ENCODE measurements at places on chromosomes 7 and 10.

DNA sequence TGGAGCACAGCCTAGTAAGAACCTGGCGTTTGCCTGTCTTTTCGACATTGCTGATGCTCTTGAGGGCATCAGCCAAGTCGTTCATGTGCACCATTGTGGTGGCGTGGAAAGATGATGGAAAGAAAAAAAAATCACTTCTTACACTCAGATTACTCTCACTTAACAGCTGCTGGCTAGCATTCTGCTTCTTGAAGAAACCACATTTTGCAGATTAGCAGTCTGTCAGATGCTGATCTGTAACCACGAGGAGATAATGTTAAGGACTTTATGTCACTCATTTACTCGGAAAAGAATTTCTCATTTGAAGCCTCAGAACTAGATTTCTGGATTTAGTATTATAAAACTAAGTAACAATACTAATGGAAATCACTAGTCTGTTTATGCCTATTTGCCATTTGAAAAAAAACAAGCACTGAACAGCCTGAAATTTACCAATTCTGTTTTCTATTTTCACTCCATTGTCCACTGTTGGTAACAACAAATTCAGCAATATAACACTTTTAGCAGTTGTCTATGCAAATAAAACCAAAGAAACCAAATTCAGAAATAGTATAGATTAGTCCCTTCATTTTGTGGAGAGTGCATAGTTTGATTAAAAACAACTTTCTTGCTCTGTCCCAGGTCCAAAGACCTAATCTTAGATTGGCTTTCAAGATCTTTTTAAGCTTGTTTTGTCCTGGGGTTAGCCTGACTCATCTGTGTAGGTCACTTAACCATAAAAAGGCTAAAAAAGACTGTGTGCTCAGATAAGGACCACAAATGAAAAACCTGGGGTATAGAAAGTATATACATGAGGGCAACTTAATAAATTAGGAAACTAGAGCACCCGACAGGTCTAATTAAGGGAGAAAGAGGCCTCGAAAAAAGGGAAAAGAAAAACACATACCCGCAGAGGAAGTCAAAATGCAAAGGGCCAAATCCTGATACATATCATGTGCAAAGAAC, 67.5 kb downstream of the NT5C2 start:
- DNase-seq, result no peak

- no peak for DNase-seq
Measured at GRCh38 chr10:70799124-70799523, 13.9 kb upstream of the TBATA start.

DNA sequence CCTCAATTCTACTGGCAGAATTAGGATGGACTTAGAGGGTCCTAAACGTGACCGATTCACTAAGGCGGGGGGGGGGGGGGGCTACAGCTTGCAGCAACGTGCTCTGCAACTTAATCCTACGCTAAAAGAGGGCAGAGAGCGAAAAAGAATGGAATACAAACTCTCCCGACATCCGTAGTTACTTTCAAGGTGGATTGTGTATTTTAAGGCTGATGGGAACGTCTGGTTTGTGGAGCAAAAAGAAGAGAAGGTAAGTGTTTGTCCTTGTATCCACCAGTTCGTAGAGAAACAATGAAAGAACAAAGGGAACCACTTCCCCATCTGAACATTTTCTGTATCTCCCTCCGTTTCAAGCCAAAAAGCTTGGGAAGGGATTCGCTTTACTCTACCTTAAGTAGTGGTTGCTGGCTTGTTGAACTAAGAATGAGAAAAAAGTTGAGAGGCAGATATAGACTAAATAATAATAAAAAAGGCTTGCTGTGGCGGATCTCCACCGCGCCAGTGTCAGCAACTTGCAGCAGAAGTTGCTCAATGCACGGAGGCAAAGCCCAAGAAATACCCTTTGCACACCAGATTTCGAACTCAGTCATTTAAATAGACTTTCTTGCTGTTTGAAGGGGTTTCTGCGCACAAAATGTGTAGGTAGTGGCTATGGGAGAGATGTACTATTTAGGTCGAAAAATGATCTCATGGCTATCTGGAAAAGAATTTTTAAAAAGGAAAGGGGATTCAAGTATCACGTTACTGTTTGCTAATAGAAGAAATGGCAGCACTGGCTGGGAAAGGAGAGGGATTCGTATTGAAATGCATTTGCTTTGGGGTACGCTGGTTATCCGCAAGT, 736 bp downstream of the SKIDA1 start:
- no peak for DNase-seq

- DNase-seq, result no peak
Measured at GRCh38 chr7:28133872-28134271, 46.7 kb downstream of the JAZF1 start.

- DNase-seq, result no peak
Measured at GRCh38 chr10:70267161-70267933, 16.5 kb downstream of the NPFFR1 start.

DNA sequence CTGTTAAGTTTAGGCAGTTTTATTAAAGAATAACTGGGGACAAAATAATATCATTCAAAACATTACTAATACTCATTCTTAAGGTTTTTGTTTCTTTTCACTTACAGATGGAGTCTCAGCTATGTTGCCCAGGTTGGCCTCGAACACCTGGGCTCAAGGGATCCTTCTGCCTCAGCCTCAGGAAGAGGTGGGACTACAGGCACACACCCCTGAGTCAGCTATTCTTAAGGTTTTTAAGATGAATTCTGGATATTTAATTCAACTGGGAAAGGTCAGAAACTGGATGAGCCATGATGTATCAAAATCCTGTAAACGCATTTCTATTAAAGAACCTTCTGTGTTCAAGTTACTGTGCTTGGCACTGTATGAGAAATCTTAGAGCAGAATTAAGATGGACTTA, 3.5 kb downstream of the OAT start:
- no peak for DNase-seq

- DNase-seq, result no peak
Measured at GRCh38 chr10:131275691-131276090, 35.8 kb downstream of the TCERG1L start.

GRCh38 chr7:70047891-70048448, 449.7 kb downstream of the AUTS2 start:
- no peak for DNase-seq

GRCh38 chr10:132326344-132326889, 5.6 kb upstream of the LRRC27 start:
- DNase-seq, result no peak

GRCh38 chr10:110843031-110843430, 28.7 kb upstream of the PDCD4 start:
- DNase-seq, result no peak

GRCh38 chr7:122487131-122487530, 182.6 kb upstream of the FEZF1 start:
- no peak for DNase-seq

DNA sequence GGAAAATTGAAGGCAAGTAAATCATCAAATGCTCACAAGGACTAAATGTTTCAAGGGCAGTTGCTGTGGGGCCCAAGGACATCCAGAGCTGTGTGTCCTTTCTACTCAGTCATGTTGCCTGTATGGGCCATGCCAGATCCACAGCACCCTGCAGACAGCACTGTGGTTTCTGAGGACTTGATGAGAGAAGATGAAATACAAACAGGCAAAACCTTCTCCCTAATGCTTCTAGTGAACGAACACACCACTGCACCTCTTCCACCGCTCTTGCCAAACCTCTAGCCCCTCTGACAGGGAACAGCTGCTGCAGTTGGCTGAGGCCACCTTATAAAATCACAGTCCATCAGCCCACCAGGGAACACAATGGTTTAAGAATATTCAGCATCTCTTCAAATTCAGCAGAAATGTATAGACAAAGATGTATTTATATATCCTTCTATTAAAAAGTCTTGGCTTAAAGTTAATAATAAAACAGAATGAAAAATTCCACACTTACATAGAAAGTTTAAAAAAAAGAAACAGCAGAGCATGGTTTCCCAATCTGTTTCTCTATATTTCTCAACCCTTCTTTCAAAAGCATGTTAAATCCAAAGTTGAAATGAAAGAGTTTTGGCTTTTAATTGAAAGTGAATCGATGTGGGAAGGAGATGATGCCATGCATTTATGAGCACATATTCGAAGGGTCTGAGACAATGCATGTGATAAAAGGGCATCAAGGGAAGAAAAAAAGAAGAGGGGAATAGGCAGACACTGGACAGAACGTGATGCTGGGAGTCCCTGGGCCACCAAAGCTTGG, 14.0 kb downstream of the CYP3A7 start:
- DNase-seq, result no peak

- no peak for DNase-seq
Measured at GRCh38 chr10:104197364-104197763, 34.8 kb downstream of the CFAP43 start.

GRCh38 chr10:1569208-1569607, 168.1 kb downstream of the ADARB2 start:
- no peak for DNase-seq

DNA sequence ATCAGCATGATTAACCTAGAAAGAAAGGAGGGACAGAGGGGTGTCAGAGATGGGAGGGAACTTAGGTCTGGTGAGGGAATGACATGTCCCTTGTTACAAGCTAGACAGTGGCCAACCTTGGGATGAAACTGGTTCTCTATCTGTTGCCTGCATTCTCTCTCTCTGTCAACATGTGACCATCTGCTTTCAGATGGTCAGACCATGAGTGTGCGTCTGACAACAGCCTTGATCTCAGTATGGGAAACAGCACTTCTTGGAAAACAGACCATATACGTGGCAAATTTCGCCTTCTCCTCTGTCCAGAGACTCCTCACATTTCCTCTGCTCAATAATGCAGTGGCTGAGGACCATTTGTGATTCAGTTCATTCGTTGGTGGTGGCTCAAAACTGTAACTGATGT, 845.9 kb downstream of the TYW1 start:
- DNase-seq, result no peak

GRCh38 chr7:93890041-93890463, 501 bp downstream of the TFPI2 start:
- DNase-seq, result no peak

GRCh38 chr10:70343712-70344111, 38.7 kb downstream of the LRRC20 start:
- DNase-seq, result no peak

- DNase-seq, result peak; percentile 17
Measured at GRCh38 chr7:32890010-32890792, 1.4 kb downstream of the KBTBD2 start.

DNA sequence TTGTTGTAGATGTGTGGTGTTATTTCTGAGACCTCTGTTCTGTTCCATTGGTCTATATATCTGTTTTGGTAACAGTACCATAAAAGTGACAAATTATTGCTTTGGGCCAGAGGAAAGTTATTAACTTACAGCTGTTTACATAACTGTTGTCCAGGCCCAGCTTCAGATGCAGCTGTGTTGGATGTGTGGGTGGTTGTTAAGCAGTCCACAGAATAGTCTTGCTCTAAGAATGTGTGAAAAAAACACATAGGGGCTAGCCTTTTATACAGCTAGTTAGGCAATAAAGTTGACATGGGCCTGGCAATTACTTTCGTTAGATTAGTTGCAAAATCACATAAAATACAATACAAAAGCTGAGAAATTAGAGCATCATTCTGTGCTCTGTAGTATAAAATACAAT, 31.9 kb downstream of the DLD start:
- no peak for DNase-seq

DNA sequence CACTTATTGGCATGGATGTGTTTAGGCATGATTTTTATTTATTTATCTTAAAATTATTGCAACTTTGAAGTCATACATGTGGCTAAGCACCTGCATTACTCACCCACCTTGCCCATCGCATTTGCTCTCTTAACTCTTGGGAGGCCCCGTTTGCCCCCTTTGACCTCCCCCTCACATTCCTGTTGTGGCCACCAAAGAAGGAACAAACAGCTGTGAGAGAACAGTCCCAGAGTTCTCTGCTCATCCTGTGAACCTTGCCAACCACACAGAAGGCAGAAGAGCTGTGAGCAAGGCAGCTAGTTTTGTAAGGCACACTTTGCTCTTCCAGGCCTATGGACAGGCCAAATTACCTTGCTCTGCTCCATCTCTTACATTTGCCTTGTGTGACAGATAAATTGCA, 23.6 kb upstream of the FGL2 start:
- DNase-seq, result no peak

- DNase-seq, result no peak
Measured at GRCh38 chr7:15681631-15682030, 4.9 kb downstream of the MEOX2 start.

DNA sequence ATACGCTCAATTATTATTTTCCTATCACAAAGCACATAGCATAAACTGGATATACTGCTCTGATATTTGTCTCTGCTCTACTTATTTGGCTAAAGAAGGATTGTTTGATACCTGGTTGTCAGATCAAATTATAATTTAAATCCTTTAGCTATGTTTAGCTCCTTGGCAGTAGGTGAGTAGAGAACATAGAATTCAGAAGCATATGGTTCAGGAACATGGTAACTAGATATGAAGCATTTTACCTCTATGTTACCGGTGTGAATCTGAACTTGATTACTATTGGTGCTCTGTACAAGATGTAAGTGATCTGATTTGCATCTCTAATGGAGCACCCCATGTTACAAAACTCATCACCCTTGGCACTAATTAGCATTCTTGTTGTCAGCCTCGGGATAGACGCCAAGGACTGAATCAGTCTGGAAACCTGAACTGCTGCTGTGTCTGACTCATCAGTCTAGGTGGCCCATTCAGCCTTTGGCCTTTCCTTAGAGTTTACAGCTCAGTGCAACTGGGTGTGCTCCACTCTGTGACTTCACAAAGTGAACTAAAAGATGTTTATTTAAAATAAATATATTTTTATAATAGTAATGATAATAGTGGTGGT, 12.3 kb upstream of the MYPN start:
- no peak for DNase-seq

- no peak for DNase-seq
Measured at GRCh38 chr7:197413-198335, 5.3 kb downstream of the FAM20C start.

DNA sequence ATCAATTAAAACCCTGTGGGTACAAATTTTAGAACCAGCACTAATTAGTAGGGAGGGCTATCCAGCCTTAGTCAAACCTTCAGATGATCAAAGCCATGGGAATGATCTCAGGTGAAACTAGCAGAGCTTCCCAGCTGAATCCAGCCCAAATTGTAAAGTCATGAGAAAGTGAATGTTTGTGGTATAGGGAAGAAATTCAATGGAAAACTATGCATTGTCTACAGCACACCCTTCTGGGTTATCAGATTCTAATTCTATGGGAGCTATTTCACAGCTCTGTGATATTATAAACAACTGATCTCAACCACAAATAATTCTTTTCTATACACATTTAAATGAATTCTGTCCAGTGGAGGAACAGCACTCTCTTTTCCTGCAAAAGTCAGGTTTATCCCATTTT, 24.6 kb upstream of the BMPER start:
- DNase-seq, result no peak

- no peak for DNase-seq
Measured at GRCh38 chr7:150800581-150801241, at the start of gene TMEM176A. TSS of gene TMEM176A (plus strand) at chr7:150800769. CDS start at chr7:150801551, 782 bp downstream.

GRCh38 chr10:21924511-21924910, 79.0 kb downstream of the DNAJC1 start:
- DNase-seq, result no peak

GRCh38 chr7:123784263-123784662, 35.5 kb upstream of the WASL start:
- no peak for DNase-seq

- DNase-seq, result no peak
Measured at GRCh38 chr10:79344502-79345195, 2.6 kb upstream of the PPIF start.

- no peak for DNase-seq
Measured at GRCh38 chr10:101506829-101507661, 81.0 kb downstream of the POLL start.

Measured in stimulated activated CD8-positive, alpha-beta memory T cell treated with anti-CD3 and anti-CD28 coated beads, Interleukin-15, amount 100 ng/mL, for 4 hours (primary cell).